ENCODE measurements at places on chromosomes 2 and 18. TPM values are rescaled to one million over a fixed set of nuclear protein-coding genes. Genes with fewer than 3 reads are reported as not detected.

The ALPP gene
- total RNA-seq = not detected

The KCNG3 gene
- total RNA-seq = 5.9 TPM

The LMAN2L gene
- total RNA-seq = 14.6 TPM

The RMC1 gene
- 28.5 TPM for total RNA-seq

The KCNJ13 gene
- not detected for total RNA-seq

The FBXO48 gene
- 2.1 TPM for total RNA-seq

The CASP8 gene
- 31.1 TPM for total RNA-seq

The AP1S3 gene
- 13.5 TPM for total RNA-seq

The CELF4 gene
- 0.85 TPM for total RNA-seq

The DSG4 gene
- total RNA-seq = 0.11 TPM

The DIPK1C gene
- 0.06 TPM for total RNA-seq

The CDK15 gene
- total RNA-seq = 1.4 TPM

The SCYGR4 gene
- total RNA-seq = not detected

The MRO gene
- total RNA-seq = 0.25 TPM

The TRAK2 gene
- 55.7 TPM for total RNA-seq

The KCNF1 gene
- total RNA-seq = 1.1 TPM

The SP5 gene
- 1.3 TPM for total RNA-seq

- DNase-seq = no peak
Observed at GRCh38 chr2:240452462-240453256, 17.2 kb downstream of the GPC1 start.

GRCh38 chr2:217362286-217362685 lies 502.4 kb upstream of the TNP1 start:
- DNase-seq = no peak

DNA sequence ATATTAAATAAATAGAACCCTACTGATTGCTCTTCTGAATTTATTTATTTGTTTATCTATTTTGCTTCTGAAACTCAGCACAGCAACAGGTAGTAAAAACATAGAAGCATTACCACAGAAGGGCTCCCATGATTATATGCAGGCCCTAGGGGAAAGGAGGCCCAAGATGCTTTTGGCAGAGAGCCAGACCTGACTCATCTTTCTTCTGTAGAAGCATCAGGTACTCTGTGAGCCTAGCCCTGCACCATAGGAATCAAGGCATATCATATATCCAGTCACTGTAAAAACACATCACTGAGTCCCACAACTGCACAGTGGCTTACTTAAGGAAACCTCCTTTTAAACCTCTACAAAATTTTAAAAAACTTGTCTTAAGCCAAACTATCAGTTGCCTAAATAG lies 1.8 kb downstream of the SCN9A start:
- no peak for DNase-seq

- peak; percentile 36 for DNase-seq
Observed at GRCh38 chr2:197378494-197379307, 56.1 kb downstream of the SF3B1 start.

GRCh38 chr2:8335801-8336200 lies 346.1 kb upstream of the ID2 start:
- DNase-seq = no peak

DNA sequence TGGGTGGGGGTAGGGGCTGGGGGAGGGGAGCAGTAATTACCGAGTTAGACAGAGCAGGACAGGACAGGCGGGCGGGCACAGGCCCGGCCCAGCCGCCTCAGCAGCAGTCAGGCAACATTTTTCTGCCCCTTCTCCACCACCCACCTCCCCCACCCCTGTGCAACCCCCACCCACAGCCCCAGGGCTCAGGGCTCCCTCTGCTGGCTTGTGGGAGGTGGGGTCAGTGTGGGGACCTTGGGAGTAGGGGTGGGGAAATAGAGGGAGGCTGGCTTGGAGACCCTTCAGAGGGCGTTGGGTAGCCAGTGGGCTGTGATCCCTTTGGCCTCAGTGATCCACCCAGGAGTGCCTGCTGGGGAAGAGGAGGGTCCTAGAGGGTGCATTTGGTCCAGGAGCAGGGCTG lies 6.4 kb downstream of the WNT6 start:
- DNase-seq = no peak

GRCh38 chr2:118865106-118865505 lies 17.7 kb upstream of the EN1 start:
- no peak for DNase-seq

DNA sequence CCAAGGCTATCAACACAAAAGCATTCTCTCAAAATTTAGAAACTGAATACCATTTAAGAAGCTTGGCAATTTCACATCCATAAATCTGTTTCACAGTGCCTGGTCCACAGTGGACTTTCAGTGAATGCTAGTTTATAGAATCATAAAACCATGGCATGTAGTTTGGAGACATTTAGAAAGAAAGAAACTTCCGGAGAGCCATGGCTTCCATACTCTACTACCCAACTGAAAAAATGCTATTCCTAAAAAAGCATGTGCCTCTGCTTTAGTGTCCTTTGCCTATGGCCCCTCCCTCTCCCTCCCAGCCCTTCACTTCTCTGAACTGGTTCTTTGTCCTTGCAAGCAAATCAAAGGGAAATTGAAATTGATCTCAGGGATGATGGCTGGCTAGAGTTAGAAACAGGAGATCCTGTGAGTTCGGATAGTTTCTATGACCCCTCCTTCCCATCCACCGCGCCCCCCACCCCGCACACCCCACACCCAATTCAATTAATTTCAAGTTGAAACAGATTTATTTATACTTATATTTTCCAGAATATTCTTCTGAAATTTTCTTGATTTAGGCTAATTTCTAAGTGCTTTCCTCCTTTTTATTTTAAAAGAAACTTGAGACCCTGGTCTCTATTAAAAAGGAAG lies 248.3 kb downstream of the TRIB2 start:
- no peak for DNase-seq

DNA sequence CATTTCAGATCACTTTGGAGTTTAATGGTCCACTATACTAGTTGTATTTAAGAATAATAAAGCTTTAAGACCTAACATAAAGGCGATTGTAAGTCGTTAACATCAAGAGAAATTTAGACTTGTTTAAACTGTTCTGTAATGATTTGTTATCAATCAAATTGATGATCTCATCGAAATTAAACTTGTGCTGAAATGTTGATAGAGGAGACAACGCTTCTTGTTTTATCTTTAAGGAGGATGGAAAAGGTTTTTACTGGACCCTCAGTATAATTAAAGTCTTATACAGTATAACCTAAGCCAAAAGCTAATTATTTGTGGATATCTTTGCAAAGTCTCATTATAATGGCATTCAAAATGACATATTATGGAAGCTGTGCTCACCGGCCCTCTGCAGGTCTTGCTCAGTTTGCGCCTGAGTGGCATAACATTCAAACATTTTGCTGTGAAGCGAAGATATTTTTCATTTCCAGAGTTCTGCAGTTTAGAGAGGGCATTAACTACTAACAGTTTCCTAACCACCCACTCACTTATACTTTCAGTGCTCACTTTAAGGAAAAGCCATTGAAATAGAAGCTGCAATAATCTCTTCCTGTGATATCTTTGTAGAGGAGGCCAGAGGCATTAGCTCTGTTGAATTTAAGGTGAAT lies 1.4 kb upstream of the SERTAD2 start:
- no peak for DNase-seq

GRCh38 chr2:58106896-58107295 lies 60.3 kb downstream of the VRK2 start:
- no peak for DNase-seq

DNA sequence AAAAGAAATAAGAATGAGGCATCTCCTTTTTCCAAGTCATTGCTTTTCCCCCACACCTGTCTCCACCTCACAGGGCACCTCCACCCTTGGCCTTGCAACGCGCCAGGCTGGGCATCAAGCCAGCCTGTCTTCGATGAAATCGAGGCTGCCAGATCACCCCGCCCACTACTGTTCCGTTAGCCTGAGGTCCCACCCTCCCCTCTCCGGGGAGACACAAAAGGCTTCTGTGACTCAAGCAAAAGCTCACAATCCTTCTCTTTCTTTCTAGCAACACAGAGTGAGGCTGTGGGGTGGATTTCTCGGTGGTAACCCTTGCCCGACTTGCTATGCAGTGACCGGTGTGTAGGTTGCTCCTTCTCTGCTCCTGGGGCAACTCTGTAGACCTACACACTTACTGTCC lies 9.9 kb downstream of the TNP1 start:
- no peak for DNase-seq

DNA sequence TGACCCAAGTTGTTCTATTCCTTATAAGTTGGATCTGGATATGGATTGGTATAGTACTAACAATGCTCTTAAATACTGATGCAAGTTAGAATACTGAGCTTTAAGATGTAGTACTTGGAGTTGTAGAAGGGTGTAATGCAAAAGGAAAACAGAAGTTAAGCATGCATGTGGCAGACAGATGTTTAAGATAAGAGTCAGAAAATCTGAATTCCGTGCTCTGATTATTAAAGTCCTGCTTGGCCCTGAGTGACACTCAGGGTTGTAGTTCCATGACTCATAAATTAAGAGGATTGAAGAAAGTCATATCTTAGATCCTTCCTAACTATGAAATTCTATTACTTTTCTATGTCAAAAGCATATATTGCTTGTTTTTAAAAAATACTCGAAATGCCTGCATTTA lies 250.6 kb downstream of the RPRM start:
- DNase-seq = no peak

GRCh38 chr2:196101325-196101991 lies 32.8 kb upstream of the DNAH7 start:
- no peak for DNase-seq

GRCh38 chr2:46157966-46158310 lies 139.3 kb upstream of the EPAS1 start:
- DNase-seq = no peak

- DNase-seq = no peak
Observed at GRCh38 chr2:217062768-217063167, 202.9 kb upstream of the TNP1 start.

- DNase-seq = no peak
Observed at GRCh38 chr2:187169864-187170263, 278.2 kb downstream of the CALCRL start.

GRCh38 chr18:35729991-35730668 lies 148.6 kb downstream of the GALNT1 start:
- no peak for DNase-seq

DNA sequence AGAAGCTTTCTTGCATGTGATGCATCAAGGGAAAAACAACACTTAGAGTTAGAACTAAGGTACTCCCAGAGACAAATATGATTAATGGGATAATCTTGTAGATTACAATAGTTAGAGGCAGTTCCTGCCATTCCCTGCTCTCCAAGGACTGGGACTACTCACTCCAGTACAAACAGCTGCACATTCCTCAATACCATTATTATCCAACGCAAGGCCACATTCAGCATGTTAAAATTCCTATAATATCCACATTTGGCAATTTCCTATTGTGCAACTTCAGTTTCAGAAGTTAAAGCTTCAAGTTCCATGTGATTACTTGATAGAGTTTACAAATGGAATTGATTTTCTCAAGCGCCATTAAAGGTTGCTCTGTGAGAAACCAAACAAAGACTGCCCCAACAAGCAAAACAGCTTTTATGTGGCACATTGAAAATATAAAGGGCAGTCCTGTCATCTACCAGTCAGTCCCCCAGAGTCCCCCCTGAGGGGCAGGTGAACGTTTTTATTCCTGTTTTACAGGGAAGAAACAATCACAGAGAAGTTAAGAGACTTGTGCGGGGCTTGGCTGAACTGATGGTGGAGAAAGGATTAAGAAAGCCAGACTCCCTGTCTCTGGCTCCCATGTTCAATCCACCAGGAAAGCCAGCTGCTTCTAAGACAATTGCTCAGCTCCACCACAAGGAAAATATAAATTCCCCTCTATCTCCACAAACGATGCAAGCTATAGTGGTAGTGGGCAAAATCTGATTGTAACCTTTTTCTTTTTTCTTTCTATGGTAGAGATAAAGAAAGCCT lies 72.6 kb downstream of the TXNL1 start:
- no peak for DNase-seq

- peak; percentile 19 for DNase-seq
Observed at GRCh38 chr2:176149939-176150583, 1.3 kb upstream of the HOXD4 start.

- DNase-seq = no peak
Observed at GRCh38 chr2:119846021-119846420, 86.3 kb downstream of the PTPN4 start.

DNA sequence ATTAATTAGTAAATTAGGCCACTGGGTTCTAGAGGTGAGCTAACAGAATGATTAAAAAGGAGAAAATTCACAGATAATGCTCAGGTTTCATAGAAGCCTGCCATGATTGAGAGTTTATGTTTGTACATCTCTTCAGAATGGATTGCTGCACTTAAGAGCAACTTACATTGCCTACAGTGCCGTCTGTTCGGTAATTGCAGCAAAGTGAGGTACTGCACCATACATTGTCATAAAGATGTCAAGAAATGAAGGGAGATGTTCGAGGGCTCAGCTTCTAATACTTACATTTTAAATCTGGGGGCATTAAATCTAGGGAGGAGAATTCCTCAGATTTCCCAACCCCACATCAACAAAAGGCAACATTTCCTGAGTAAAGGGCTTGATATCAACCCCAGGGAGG lies 976.2 kb upstream of the FANCL start:
- DNase-seq = no peak

- no peak for DNase-seq
Observed at GRCh38 chr2:234556848-234557573, 60.1 kb upstream of the ARL4C start.

DNA sequence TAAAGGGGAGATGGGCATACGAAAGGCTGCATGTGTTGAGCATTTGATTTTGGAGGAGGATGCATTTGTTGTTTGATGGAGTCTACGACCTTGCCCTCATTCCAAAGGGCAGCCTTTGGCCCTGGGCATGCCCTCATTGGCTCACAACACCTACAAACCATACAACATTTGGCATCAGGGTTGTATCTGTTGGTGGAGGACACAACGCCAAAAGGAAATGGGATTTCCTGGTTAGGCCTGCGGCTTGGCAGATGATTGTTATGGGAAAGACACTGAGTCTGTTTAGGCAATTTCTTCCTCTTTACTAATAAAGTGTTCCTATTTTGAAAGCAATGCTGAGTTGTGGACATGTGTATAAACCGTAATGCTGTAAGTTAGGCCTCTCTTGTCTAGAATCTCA lies 246.9 kb downstream of the LDLRAD4 start:
- no peak for DNase-seq

GRCh38 chr18:63157293-63158011 lies 162.1 kb downstream of the BCL2 start:
- no peak for DNase-seq

GRCh38 chr2:149903626-149904025 lies 316.1 kb upstream of the MMADHC start:
- no peak for DNase-seq

DNA sequence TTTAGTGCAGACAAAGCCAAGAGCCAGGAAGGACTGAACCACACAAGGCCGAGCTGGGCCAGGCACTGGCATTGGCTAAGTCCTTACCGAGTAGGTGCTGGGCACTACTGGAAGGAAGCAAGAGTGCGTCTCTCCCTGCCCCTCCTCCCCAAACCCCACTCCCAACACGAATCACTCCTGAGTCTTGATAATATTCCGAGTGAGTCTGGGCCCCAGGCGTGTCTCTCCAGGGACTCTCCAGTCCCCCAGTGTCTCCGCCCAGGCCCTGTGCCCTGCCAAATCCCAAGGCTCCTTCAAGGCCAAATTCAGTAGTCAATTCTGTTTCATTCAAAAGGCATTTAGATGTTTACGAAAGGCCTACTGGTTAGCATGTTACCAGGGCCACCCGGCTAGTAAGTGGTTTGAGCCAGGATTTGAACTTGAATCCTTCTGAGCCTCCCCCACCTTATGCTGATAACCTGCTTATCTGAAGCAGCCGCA lies 82.8 kb downstream of the GLI2 start:
- peak; percentile 46 for DNase-seq

GRCh38 chr2:70596293-70596692 lies 42.7 kb upstream of the TGFA start:
- DNase-seq = no peak

- no peak for DNase-seq
Observed at GRCh38 chr2:96175951-96176350, 30.7 kb upstream of the DUSP2 start.

- no peak for DNase-seq
Observed at GRCh38 chr2:78416625-78417300, 608.7 kb upstream of the REG3G start.
